ENCODE measurements at places on chromosomes 2 and 18.

- peak; percentile 42 for DNase-seq
Observed at GRCh38 chr2:72278046-72278445, 130.4 kb upstream of the CYP26B1 start.

GRCh38 chr2:206533977-206534376 lies 90.6 kb downstream of the ADAM23 start:
- DNase-seq = no peak

DNA sequence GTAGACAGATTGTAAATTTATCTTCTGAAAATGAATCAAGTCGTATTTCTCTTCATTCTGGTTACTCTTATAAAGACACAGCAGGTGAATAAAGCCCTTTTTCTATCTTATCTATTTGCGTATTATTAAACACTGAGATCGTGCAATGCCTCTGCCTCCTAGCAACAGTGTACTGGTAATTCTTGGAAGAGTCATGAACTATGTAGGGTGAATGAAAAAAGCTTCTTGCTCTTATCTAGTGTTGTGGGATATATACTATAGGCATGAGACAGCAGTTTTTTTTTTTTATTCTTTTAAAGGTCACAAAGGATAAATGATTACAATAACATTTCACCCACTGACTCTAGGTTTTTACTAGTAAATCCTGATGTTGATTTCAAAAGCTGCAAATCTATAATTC lies 324.2 kb downstream of the PDE11A start:
- no peak for DNase-seq

DNA sequence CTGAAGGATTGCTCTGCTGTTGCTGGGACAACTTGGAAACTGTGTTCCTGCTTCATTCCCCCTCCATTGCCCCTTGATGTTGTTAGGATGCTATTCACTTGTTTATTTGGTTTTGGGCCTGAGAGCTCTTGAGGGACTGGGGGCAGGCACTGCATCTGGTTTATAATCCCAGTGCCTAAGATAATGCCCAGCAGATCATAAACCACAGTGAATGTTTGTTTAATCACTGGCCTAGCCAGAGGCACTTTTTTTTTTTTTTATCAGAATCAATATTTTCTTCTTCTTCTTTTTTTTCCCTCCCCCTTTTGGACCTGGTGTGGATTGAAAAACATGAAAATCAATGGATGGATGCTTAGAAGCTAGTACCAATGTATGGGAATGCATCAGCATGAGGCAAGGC lies 38.1 kb downstream of the KCNS3 start:
- DNase-seq = no peak

- DNase-seq = no peak
Observed at GRCh38 chr2:23706613-23707078, 220.3 kb downstream of the ATAD2B start.

DNA sequence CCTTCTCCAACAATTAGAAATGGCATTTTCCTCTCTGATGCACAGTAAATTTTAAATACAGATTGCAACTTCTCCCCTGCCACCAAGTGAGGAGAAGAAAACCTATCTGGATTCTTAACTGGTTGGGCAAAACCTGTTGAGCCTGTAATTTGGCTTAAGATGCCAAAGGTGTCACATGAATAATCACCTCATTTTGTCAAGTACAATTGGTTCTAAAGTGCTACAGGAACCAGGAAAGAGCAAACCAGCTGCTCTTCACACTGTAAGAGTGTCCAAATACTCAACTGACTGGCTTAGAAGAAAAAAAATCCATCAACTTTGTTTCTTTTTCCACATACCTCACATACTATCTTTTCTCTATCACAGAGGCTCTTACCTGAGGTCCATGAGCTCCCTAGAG lies 35.4 kb downstream of the NPC1 start:
- no peak for DNase-seq

Data from ACHN (cell line).